Activated T-helper 17 cell treated with anti-CD3 and anti-CD28 coated beads, Interleukin-2, amount 50 U/mL, for 72 hours (primary cell): ENCODE measurements at places on chromosomes 12 and 14. TPM values are rescaled to one million over a fixed set of nuclear protein-coding genes. Genes with fewer than 3 reads are reported as not detected.
A peak's percentile ranks its signal among the peaks of the same experiment; 100 is the strongest.

GRCh38 chr12:108861878-108862587 lies 4.7 kb upstream of the SSH1 start:
- no peak for ATAC-seq

Gene SRRM4
- total RNA-seq: not detected

- peak; percentile 76 for ATAC-seq
These were observed 12.7 kb upstream of the HDAC7 start for GRCh38 chr12:47832263-47832933.

- no peak for ATAC-seq
These were observed 5.8 kb upstream of the MIS18BP1 start for GRCh38 chr14:45258805-45259204.

GRCh38 chr12:25388183-25388582 lies 137.5 kb upstream of the KRAS start:
- ATAC-seq: peak; percentile 43

Gene CD4
- total RNA-seq: 224 TPM

DNA sequence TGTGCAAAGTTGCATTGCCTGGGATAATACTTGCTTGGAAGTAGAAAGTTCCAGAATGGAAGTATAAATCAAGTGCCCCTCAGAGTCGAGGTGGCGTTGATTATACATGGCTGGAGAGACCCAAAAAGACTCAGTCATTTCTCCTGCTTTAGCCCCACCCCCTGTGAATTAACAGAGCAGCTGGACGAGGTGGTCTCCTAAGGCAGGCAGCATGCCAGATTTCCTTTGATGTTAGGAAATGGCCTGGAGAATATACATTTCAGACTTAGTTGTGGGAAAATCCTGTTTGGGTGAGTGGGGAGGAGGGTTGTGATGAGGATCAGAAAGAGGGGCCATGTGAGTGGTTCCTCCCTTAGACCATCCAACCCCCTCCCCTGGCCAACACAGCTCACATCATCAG lies 406.1 kb upstream of the TMPO start:
- ATAC-seq: no peak

GRCh38 chr12:9708853-9709252 lies 24.0 kb downstream of the CLECL1 start:
- ATAC-seq: no peak

DNA sequence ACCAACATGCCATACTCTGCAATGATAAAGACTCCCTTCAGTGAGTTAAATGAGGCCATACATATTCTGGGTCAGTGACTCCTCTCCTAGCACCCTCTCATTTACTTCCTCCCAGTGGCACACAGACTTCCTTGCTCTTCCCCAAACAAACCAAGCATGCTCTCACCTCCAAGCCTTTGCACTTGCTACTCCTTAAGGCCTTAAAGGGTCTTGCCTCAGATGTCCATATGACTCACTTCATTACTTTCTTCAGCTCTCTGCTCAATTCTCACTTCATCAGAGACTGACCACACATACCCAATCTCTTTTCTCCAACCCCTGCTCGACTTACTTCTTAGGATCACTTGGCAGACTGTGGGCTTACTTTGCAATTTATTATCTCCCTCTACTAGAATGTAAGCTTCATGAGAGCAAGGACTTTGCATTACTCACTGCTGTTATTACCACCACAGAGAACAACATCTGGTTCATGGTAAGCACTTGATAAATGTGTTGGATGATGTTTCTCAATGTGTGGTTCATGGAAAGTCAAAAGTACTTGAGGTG lies 22.8 kb downstream of the DDX24 start:
- peak; percentile 25 for ATAC-seq

Gene PTCSC3
- not detected for total RNA-seq

DNA sequence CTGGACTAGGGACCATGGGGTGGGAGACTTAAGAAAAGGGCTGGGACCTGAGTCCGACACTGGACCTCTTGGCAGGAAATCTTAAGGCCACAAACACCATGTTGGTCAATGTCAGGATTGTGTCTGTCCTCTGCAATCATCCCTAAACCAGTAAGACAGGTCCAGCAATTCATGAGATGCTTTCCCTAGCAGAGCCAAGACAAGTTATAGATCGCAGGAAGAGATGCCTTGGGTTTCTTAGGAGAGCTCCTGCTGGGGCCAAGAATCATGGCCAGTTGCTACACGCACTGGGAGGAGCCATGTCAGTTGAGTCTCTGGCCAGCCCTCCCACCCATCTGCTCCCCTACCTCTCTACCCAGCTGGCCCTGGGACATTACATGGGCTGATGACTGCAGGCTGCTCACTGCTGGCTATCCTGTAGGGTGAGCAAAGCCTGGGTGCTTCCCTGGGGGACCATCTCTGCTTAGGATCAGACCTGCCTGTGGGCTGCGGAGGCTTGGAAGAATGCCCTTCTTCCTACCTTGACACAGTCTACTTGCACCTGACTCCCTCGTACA lies 14.2 kb downstream of the PLEKHH1 start:
- no peak for ATAC-seq
